ENCODE measurements at places on chromosomes 3 and 15.

DNA sequence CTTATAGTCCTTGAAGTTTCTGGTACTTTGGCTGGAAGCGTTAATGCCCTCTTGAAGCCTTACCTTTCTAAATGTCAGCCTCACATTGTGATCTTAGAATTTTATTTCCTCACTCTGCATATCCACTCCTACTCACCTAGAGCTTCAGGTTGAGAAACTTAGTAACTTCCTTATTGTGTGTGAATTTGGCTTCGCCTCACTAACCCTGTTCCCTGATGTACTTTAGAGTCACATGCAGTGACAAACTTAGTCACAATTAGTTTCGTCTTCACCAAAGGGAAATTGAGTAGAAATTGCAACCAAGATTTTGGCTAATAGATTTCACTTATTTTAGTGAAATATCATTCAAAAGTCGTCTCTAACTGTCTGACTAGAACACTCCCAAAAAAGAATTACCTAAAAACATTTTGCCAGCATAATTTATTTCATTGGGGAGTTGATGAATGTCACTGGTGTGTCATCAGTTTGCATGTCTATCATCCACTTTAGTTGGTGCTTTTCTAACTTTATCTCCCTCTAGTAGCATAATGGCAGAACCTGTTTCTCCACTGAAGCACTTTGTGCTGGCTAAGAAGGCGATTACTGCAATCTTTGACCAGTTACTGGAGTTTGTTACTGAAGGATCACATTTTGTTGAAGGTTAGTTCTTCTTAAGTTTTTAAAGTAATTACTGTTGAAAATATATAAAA lies 960 bp downstream of the MFN1 start:
- DNase-seq, result no peak

DNA sequence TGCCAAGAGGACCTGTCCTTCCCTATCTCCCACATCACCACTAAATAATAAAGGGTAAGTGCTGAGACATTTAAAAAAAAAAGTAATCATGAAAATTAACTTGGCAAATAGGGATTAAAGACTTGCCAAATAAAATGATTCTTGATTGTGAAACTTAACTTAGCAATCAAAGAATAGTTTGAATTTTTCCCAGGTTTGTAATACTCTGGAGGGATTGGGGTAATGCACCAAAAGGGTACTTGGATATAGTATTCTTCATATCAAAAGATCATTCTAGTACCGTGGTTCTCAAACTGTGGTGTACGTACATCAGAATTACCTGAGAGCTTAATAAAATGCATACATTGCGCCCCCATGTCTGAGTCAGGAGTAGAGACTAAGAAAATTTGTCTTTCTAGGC lies 28.5 kb downstream of the CALML4 start:
- no peak for DNase-seq

DNA sequence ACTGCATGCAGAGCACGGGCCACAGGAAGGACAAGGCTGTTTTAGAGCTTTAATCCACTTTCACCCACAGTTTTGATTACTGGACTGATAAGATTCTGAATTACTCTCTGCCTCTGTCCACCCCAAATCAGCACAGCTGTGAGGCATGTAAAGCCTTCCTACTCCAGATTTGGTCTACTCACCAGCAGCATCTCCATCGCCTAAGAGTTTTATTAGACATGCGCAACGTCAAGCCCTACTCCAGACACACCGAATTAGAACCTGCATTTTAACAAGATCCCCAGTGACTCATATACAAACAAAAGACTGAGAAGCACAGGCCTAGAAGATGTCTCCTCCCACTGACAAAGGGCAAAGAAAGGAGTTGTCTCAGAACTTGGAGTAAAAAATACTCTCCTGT lies 221.2 kb downstream of the TUSC7 start:
- no peak for DNase-seq

- DNase-seq, result no peak
Observed at GRCh38 chr15:40335938-40336743, 4.6 kb downstream of the CCDC9B start.

GRCh38 chr15:41513506-41514227 lies at the start of gene LTK:
TSS of gene LTK (minus strand) at chr15:41513827. CDS start at chr15:41513709, 118 bp downstream.
- peak; percentile 14 for DNase-seq

GRCh38 chr3:13011573-13012220 lies 61.5 kb downstream of the IQSEC1 start:
- peak; percentile 86 for DNase-seq

DNA sequence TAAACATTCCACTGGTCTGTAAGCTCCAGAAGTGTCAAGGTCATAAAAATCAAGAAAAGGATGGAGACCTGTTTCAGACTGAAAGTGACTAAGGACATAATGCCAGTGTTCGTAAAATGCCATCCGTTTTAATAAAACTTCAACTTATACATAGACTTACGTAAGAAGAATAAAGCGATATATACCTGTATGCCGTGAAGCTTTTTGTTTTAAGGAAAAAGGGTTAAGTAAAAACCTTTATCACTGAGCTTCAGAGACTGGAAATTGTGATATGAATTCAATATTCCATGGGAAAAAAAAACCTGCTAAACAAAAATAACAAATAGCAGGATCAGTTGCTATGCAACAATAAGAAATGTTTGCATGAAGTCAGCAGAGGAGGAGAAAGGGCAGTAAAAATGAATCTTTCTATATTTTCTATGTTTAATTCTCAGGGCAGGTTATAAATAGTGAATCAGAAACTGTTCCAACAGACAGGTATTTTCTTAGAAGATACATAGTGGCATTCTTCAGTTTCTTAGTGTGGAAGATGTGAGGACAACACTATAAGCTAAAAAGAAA lies 42.5 kb downstream of the CHSY1 start:
- DNase-seq, result no peak

- no peak for DNase-seq
Observed at GRCh38 chr3:53236112-53236841, 19.5 kb downstream of the TKT start.

- DNase-seq, result no peak
Observed at GRCh38 chr3:71695000-71695482, 30.2 kb downstream of the EIF4E3 start.

DNA sequence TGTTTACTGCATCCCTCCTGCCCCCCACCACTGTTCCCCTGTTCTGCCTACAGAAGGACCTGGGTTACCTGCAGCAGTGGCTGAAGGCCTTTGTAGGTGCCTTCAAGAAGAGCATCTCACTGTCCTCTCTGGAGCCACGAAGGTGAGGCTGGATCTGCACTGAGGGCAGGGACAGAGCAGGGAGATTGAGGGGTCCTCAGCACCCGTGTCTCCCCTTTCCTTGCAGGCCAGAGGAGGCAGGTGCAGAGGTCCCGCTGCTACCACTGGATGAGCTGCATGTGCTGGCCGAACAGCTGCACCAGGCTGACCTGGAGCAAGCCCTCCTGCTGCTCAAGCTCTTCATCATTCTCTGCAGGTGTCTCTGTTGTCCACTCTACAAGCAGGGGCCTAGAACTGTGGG lies 9.2 kb downstream of the NBEAL2 start:
- DNase-seq, result no peak

All from T-cell (primary cell).